ENCODE measurements at places on chromosomes 2 and 18.

DNA sequence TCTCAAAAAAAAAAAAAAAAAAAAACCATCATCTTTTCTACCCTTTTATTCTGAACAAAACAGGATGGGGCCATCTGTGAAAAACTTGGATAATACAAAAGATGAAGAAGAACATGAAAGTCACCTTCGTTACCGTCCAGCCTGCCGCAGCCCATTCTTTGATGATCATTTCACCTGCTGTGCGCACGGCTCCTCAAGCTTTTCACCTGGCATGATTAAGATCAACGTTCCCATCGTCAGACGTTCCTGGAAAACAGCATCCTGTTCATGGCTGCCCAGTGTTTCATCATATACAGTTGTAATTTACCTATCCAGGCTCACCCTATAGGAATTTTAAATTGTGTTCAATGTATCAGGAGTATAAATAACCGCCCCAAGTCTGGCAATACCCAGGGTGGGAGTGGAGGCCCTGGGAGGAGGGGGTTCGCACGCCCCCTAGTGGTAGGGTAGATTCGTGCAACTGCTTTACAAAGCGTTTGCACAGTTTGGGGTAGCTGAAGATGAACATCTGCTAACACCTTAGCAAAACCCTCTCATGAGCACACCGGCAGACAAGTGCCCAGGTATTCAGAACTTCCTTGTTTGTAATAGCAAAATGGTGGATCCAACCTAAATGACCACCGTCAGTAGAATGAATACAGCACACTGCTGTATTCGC, 49.0 kb upstream of the GLI2 start:
- DNase-seq = peak; percentile 36

DNA sequence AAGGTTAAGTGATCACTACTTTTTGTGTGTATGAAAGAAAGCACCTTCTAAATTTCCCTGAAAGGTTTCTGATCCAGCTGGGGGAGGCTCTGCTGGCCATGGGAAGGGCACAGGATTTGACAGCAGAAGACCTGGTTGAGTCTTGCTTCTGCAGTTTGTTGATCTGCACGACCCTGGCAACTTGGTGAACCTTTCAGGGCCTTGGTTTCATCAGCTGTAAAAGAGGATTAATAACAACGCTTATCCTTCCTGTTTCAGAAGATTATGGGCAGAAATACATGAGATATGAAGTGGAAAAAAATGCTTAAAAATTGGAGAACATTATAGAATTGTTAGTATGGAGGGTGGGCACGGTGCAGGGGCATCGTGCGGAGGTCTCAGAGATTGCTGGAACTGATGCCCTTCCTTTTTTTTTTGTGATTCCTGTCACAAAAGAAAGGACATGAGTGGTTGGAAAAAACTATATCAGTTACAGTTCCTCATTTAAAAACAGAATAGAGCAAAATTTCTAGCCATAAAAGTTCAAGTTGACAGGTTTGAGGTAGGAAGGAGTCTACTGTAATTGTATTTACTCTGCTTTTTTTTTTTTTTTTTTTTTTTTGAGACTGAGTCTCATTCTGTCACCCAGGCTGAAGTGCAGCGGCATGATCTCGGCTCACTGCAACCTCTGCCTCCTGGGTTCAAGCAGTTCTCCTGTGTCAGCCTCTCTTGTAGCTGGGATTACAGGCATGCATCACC, 47.4 kb downstream of the MFSD6 start:
- DNase-seq = no peak

DNA sequence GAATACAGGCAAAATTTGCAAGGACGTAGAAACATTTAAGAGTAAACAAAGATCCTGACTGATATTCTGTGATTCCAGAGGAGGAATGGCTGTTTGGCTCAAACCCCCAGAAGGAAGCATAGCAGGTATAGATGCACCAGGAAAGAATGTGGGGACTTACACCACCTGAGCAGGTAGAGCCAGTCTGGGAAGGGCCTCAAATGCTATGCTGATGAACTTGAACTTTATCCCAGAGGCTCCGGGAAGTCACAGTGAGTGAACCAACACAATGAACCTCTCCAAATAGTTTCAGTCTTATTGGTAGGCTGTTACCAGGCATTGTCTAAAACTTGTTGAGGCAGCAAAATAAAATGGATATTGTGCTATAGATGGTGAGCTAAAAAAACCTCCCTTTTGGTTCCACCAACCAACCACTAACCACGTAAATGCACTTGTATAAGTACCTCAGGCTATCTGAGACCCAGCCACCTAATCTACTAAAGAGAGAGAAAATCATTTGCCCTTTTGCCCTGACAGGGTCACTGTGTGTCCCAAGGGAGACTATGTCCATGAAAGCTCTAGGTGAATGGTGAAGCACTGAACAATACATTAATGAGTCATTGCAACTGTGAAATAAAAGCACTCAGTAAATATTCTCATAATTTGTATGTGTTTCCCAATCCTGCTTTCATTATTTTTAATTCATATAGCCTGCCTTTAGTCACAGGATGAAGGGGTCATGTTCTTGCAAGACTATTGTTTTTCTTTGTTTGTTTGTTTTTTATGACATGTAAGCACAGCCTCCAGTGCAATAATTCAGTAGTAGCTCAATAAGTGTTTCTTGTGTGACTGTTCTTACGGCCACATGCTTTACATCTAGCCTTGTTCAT, 911.6 kb downstream of the EPHA4 start:
- DNase-seq = no peak

GRCh38 chr2:42906557-42907411, 114.4 kb upstream of the HAAO start:
- DNase-seq = no peak

DNA sequence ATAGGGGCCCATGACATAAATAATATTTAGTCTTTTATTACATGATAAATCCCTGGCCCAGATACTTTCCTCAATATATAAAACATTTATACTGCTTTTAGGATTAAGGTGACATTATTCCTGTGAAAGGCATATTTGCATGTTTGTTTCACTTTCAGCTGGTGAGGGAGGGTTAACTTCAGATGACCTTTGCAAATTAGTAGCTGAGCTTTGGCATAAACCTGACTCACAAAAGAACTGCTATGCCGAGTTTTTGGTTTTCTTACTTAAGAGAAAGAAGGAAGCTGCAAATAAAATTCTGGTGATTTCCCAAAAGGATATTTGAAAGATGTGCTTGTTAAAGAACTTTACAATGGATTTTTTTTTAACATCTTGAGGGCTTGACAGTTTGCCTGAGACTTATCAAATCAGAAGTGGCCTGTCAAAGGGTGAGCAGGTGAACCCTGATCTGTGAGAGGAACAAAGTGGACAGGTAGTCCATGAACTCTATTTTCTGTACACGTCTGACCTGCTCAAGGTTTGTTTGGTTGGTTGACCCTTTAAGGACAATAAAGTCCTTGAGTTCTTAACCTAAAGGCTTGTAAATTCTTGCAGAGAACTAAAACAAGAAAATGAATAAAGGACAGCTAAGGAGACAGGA, 93.5 kb downstream of the FAM124B start:
- DNase-seq = no peak

GRCh38 chr2:110717734-110718133, 14.6 kb upstream of the ACOXL start:
- no peak for DNase-seq

GRCh38 chr2:625415-626333, 51.5 kb downstream of the TMEM18 start:
- no peak for DNase-seq

GRCh38 chr2:28434600-28434989, 41.9 kb downstream of the FOSL2 start:
- no peak for DNase-seq

- peak; percentile 19 for DNase-seq
Observed at GRCh38 chr2:161995553-161996016, 78.4 kb downstream of the DPP4 start.

GRCh38 chr2:9549420-9549819, 6.2 kb downstream of the ADAM17 start:
- no peak for DNase-seq

GRCh38 chr2:45650851-45651414, 542 bp upstream of the PRKCE start:
- DNase-seq = peak; percentile 91

GRCh38 chr2:106306387-106306786, 112.3 kb upstream of the UXS1 start:
- DNase-seq = no peak

GRCh38 chr2:211181626-211182025, 625.2 kb downstream of the CPS1 start:
- DNase-seq = no peak

GRCh38 chr2:218860950-218861381, 1.4 kb downstream of the WNT6 start:
- DNase-seq = no peak

- no peak for DNase-seq
Observed at GRCh38 chr2:23782646-23783045, 144.3 kb downstream of the ATAD2B start.

GRCh38 chr18:74412116-74412880, 44.8 kb downstream of the DIPK1C start:
- DNase-seq = no peak

- DNase-seq = no peak
Observed at GRCh38 chr2:24724111-24724775, 68.9 kb downstream of the PTRHD1 start.

DNA sequence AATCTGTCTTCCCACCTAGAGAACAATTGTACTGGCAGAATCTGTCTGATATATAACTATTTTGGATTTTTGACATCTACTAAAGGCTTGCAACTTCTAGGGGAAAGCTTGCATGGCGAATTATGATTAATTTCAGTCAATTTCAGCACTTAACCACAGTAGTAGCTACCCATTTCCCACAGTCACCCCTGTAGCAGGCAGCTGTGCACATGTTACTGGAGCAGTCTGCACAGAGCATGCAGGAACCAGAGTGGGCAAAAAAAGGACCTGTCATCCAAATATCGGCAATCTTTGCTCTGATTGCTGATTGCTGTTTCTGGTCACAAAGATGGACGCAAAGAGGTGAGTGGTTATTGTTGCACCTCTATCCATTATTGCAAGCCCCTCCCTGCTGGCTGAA, 473.3 kb downstream of the SPAG16 start:
- no peak for DNase-seq

- no peak for DNase-seq
Observed at GRCh38 chr2:235334179-235334578, 159.7 kb upstream of the AGAP1 start.

- DNase-seq = no peak
Observed at GRCh38 chr2:33205693-33206434, 259.1 kb downstream of the LTBP1 start.

GRCh38 chr18:26074246-26074645, 16.2 kb downstream of the SS18 start:
- DNase-seq = no peak

DNA sequence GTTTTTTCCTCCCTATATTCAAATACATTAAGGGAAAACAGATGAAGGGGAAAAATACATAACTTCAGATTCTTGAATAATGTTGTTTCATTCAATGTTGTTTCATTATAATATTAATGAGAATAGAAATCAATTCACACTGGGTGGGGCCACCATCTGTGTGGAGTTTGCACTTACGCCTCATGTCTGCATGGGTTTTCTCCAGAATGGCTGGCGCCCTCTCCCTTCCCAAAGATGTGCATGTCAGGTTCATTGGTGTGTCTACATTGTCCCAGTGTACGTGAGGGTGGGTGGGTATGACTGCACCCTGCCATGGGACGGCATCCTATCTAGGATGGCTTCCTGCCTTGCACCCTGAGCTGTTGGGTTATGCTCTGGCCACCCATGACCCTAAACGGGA, 51.7 kb downstream of the COBLL1 start:
- DNase-seq = no peak

- no peak for DNase-seq
Observed at GRCh38 chr2:54834721-54835120, 111.3 kb downstream of the EML6 start.

DNA sequence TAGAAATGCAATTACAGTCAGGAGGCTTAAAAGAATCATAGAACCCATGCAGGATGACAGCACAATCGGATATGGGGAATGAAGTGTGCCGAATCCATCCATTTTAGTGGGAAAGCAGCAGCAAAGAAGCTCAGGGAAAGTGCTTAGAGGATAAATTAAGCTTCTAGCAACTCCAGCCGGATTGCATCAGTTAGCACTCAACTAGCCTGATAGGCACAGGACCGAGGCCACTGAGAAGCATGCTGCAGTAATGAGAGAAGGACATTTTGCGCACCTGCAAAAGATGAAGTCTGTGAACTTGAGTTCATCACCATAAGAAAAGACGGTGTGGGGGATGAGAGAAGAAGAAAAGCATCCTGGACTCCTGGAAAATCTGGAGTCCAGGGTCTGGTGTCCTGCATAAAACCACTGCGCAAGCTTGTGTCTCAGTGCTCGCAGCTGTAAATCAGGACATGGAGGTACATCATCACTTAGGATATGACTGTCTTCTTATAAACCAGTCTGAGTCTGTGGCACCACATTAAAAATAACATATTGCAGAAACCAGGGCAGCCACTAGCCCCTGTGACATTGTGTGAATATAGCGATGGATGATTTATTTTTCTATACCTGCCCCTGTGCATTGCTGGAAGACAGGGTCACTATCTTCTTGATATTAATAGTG, 665.5 kb upstream of the SOX11 start:
- DNase-seq = no peak

- DNase-seq = no peak
Observed at GRCh38 chr2:176111846-176112374, 4.7 kb upstream of the HOXD10 start.

GRCh38 chr2:21057097-21057496, 13.2 kb upstream of the APOB start:
- no peak for DNase-seq

GRCh38 chr18:50127516-50128210, 67.3 kb downstream of the MYO5B start:
- no peak for DNase-seq

GRCh38 chr18:31185186-31185950, 22.7 kb upstream of the DSC1 start:
- no peak for DNase-seq

Measured in activated CD4-positive, alpha-beta T cell treated with anti-CD3 and anti-CD28 coated beads for 48 hours (primary cell).